Activated gamma-delta T cell treated with Interleukin-2 at 50 U/mL for 16 hours (primary cell): ENCODE measurements at places on chromosomes 1 and 21.

DNA sequence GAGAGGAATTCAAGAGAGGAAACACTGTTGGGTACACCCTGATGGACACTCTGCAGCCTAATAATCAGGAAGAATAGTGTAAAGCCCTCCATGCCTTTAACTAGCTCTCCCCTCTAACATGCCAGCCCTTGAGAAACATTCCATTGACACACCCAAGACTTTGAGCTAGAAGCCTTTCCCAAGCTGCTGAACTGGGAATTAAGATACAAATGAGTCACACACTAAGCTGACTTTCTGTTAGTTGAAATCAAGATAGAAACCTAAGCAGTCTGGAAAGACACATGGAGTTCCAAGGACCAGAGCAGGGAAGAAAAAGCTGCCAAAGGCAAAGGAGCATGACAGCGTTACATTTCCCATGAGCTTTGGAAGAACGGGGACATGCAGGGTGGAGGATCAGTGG, 380.8 kb downstream of the NPHP4 start:
- DNase-seq = no peak

DNA sequence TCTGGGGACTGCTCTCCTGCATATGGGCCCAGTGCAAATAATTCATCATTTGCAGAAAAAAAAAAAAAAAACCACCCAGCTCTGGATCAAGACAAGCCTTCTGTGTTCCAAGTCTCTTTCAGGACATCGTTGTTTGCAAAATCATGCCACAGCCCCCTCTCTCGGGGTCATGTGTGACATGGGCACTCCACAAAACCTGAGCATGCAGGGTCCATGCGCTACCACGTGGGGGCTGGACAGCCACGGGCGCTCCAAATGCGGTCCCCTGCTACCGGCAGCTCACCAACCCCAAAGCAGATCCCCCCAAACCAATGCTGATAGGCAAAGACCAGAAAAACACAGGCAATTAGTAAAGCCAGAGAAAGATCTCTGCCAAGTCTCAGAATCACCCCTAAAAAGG, 17.6 kb downstream of the NPHP4 start:
- no peak for DNase-seq

GRCh38 chr1:65404941-65405340, 15.5 kb upstream of the LEPR start:
- DNase-seq = no peak

- no peak for DNase-seq
Observed at GRCh38 chr1:44999232-44999631, 11.9 kb downstream of the HECTD3 start.

DNA sequence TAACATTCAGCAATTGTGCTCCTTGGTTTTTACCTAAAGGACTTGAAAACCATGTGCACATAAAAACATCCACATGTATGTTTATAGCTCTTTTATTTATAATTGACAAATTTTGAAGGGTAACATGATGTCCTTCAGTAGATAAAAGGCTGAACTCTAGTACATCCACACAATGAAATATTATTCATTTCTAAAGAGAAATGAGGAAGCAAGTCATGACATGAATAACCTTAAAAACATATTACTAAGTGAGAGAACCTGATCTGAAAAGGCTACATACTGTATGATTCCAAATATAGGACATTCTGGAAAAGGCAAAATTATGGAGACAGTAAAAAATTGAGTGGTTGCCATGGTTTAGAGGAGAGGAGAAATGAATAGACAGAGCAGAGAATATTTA, 50.3 kb downstream of the DRAM2 start:
- no peak for DNase-seq

GRCh38 chr1:13842497-13842896, 142.5 kb downstream of the PRDM2 start:
- no peak for DNase-seq

- DNase-seq = no peak
Observed at GRCh38 chr1:198416296-198416695, 124.2 kb downstream of the ATP6V1G3 start.

- no peak for DNase-seq
Observed at GRCh38 chr1:199377211-199377610, 650.3 kb upstream of the NR5A2 start.

GRCh38 chr1:63663301-63663700, 70.1 kb downstream of the PGM1 start:
- no peak for DNase-seq

DNA sequence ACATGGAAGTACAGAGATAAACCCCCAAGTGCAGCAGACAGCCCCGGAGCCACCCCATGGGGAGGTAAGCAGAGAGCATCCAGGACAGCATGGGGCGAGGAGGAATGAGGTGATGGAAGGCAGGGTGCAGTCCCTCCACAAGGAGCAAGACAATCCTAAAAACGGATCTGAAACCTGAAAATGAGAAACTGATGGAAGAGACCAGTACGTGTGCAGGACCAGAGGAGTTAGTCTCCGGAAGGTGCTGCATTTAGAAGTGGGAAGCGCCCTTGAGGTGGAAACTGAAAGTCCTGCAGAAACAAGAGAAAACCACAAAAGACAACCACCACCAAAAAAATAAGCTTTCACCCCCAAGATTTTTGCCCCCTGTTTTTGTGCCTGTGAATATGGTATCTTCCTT, 17.4 kb upstream of the DDOST start:
- no peak for DNase-seq

GRCh38 chr1:49251019-49251784, 474.5 kb upstream of the BEND5 start:
- no peak for DNase-seq
